ENCODE measurements at places on chromosomes 16 and 17.
A peak's percentile ranks its signal among the peaks of the same experiment; 100 is the strongest.

- no peak for DNase-seq
Measured at GRCh38 chr17:77836557-77837041, 121.9 kb upstream of the TNRC6C start.

DNA sequence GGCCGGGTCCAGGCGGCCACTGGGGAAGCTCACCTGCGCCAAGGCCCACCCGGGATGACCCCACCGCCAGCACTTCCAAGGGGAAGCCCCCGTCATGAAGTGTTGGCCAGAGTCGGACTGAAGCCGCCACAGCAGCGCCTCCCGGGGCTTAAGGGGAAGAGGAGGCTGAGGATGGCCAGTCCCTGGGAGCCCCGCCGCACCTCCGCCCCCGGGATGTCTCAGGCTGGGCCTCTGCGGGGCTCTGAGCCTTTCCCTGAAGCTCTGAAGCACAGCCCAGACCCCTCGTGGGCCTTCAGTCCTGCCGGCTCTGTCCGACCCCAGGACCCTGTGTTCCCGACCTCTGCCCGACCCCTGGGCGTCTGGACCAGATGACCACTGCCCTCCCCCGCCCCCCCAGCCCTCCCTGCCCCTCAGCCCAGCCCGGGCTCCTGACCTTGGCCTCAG, 42.8 kb upstream of the ACSF3 start:
- no peak for DNase-seq

GRCh38 chr17:16931318-16932060, 40.4 kb downstream of the TNFRSF13B start:
- DNase-seq = no peak

- DNase-seq = no peak
Measured at GRCh38 chr17:41824086-41824485, 11.3 kb downstream of the FKBP10 start.

- no peak for DNase-seq
Measured at GRCh38 chr16:51953286-51953985, 593.5 kb downstream of the TOX3 start.

- DNase-seq = no peak
Measured at GRCh38 chr17:64073771-64074703, 53.6 kb upstream of the ICAM2 start.

DNA sequence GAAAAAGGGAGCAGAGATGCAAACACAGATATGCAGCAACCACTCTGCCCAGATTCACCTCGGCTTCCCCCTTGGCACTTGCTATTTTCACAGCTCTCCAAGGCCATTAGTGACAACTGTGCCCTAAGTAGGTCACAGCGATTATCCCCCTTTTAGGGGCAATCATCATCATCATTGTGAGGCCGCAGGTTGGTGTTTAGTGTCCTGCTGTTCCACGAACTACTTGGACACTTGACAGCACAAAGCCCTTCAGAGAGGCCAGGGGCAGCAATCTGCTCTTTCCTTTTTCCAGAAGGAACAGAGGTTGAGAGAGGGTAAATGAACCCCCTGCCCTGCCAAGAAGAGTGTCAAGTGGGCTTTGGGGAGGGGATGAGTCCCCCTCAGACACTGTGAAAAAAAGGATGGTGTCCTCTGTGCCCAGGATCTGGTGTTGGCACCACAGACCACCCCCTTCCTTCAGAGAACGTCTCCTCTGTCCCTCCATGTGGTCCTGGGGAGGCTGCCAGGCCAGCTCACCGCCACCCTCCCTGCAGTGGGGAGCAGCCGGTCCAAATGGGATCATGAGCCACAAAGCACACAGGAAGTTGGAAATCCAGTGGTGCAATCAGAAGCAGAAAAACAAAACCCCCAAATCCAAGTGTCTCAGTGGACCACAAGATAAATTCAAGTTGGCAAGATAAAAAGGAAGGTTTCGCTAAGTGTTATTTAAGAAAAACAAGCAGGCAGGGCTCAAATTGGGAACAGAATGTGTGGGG, 78.4 kb upstream of the MED9 start:
- peak; percentile 61 for DNase-seq

- no peak for DNase-seq
Measured at GRCh38 chr16:30623536-30624283, 13.5 kb upstream of the ZNF689 start.

DNA sequence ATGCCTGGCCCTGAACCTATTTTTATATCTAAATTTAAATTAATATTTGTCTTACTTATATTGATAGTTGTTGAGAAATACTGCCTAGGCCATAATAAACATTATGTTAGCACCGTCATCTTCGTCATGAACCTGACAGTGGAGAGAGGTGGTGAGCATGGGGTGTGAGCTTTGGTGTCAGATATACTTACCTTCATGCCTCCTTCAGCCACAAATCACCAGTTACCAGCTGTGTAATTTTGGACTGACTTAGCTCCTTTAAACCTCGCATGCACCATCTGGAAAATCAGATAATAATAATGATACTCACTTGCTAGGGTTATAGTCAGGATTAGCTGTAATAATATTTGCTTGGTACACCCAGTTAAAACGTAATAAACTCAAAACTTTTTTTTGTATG, 35.0 kb downstream of the SNX29 start:
- no peak for DNase-seq

DNA sequence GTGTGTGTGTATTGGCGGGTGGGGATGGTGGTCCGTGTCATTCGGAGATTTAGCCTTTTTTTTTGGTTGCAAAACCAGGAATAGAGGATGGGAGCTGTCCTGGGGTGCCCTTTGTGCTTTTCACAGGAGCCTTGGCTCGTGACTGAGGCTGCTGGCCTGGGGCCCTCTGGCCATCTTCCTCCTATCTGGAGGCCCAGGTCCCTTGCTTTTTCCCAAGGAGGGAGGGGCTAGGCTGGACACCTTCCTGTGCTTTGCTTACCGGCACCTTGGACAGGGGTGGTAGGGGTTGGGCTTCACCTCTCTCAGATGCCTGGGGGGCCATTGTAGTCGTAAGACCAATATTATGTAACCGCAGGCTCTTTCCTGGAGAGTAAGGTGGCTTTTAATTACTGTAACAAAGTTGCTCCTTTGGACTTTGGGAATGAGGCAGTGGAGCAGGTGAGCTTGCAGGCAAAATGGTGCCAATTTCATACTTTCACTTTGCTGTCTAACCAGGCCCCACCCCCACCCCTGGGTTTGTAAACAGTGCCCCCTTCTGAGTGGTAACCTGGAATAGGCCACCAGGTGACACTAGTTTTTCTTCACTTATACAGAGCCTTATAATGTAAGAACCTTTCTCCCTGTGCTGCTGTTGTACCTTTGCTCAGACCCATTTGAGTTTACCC, 1.2 kb downstream of the DYNLL2 start:
- DNase-seq = peak; percentile 48

GRCh38 chr17:28972437-28972836, 21.1 kb upstream of the PHF12 start:
- DNase-seq = no peak

DNA sequence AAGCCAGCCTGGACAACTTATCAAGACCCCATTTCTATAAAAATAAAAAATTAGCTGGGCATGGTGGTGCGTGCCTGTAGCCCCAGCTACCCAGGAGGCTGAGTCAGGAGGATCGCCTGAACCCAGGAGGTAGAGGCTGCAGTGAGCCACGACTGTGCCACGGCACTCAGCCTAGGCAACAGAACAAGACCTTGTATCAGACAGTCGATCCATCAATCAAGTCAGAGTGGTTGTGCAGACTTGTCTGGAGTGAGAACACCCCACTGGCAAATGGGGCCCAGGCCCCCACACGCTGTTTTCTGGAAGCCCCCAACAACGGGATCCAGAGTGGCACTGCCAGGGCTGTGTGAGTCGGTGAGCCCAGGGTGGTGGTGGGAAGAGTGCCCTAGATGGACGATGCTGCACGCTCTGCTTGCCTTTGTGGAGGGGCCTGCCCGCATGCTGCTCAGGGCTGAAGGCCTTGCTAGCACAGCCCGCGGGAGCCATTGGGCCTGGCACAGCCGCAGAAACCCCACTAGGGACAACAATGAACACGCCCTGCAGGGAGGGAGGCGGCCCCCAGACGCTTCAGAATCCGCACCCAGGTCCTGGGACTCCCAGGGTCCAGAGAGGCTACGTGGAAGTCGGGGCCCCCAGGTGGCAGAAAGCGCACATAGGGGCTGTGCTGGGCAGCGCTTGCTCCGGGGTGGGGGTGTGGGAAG, 80.1 kb upstream of the GNG13 start:
- no peak for DNase-seq

GRCh38 chr17:35073991-35074627, 10.6 kb upstream of the RFFL start:
- DNase-seq = no peak

DNA sequence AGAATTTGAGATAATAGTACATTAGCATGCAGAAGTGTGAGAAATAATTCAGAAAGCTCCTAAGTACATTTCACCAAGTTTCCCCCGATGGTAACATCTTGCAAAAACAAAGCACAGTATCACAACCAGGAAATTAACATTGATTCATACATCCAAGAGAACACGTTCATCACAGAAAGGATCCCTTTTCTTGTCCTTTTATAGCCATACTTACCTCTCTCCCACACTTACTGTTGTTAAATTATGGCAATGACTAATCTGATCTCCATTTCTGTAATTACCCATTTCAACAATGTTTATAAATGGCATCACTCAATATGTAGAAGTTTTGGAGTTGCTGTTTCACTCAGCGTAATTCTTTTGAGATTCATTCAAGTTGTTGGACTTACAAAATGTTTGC, 1260.0 kb downstream of the CDH8 start:
- DNase-seq = no peak

GRCh38 chr16:12879812-12880211, 21.6 kb upstream of the SHISA9 start:
- no peak for DNase-seq

- no peak for DNase-seq
Measured at GRCh38 chr17:61634942-61635538, 44.0 kb upstream of the NACA2 start.

GRCh38 chr16:84563786-84564420, 54.0 kb downstream of the COTL1 start:
- DNase-seq = no peak

DNA sequence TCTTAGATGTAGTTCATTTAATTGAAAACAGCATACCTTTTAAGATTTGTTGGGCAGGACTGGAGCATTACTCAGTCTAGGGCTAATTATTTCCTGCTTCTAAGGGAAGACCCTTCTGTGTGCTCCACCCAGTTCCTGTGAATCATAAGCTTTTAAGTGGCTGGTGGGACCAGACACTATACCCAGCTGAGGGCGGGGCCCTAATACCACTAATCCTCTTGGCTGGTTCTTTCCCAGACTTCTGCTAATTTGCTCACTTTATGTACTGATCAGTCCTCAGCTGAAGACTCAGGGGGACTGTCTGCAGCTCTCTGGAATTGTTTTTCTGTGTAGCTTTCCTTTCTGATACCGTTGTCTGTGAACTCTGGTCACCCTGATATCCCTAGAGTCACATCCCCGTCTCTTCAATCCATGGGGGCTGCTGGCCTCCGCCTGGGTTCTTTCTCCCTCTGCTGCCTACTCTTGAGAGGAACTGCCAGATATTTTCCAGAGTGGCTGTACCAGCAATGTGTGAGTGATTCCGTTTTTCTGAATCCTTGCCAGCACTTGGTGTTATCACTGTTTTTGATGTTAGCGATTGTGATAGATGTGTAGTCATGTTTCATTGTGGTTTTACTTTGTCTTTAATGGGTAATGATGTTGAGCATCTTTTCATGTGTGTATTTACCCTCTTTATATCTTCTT, 35.1 kb downstream of the MFSD11 start:
- DNase-seq = peak; percentile 55

DNA sequence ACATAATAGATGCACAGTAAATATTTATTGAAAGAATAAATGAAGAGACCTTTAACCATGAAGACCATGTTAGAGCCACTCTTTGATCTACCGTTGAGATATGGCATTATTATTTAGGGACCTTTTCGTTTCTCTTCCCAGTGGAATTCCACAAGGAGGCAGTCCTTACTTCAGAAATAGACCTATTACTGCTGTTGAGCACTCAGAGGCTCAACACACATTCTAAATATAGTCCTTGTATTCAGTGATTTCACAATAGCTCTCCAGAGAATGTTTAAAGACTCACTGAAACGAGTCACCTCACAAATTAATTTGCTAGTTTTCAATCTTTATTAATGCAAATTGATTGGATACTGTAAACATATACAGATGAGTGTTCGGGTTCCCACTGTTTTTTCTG, 603.8 kb downstream of the CDH8 start:
- no peak for DNase-seq

DNA sequence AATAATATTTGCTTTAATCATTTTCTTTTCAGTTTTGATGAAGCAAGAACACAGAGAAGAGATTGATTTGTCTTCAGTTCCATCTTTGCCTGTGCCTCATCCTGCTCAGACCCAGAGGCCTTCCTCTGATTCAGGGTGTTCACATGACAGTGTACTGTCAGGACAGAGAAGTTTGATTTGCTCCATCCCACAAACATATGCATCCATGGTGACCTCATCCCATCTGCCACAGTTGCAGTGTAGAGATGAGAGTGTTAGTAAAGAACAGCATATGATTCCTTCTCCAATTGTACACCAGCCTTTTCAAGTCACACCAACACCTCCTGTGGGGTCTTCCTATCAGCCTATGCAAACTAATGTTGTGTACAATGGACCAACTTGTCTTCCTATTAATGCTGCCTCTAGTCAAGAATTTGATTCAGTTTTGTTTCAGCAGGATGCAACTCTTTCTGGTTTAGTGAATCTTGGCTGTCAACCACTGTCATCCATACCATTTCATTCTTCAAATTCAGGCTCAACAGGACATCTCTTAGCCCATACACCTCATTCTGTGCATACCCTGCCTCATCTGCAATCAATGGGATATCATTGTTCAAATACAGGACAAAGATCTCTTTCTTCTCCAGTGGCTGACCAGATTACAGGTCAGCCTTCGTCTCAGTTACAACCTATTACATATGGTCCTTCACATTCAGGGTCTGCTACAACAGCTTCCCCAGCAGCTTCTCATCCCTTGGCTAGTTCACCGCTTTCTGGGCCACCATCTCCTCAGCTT, 45.0 kb downstream of the ESRP2 start:
- no peak for DNase-seq

- DNase-seq = no peak
Measured at GRCh38 chr17:10270258-10270657, 71.9 kb upstream of the GAS7 start.

GRCh38 chr16:18041864-18042834, 294.4 kb downstream of the NPIPA8 start:
- no peak for DNase-seq

DNA sequence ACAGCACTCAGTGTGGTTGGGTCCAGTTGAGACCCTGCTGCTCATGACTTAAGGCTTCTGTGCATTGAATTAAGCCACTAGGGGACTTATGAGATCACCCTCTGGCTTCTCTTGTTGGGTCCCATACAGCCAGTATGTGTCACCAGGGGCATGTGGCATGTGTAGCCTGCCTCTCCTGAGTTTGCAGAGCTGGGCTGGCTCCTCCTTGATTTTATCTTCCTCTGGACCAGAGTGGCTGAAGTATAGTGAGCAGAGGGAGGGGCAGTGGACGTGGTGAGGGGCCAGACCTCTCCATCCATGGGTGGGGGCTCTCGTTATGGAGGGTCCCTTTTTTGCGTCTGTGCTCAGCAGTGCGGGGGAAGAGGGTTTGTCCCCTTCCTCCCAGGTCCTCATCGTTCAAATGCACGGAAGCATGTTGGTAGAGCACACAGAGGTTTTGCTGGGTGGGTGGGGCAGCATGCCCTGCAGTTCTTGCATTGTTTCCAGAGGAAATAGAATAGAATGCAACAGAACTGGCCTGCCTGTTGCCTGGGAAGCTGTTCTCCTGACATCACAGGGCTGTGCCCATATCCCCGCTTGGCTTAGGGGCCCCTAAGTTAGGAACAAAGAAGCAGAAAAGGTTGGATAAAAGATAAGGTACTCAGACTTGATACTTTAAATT, 77.4 kb downstream of the SPECC1 start:
- DNase-seq = no peak

GRCh38 chr16:73054813-73055482, 7.0 kb upstream of the ZFHX3 start:
- DNase-seq = no peak
